Stimulated activated CD8-positive, alpha-beta memory T cell treated with anti-CD3 and anti-CD28 coated beads, Interleukin-4, amount 100 ng/mL, for 4 hours (primary cell): ENCODE measurements at places on chromosomes 5 and 9.

DNA sequence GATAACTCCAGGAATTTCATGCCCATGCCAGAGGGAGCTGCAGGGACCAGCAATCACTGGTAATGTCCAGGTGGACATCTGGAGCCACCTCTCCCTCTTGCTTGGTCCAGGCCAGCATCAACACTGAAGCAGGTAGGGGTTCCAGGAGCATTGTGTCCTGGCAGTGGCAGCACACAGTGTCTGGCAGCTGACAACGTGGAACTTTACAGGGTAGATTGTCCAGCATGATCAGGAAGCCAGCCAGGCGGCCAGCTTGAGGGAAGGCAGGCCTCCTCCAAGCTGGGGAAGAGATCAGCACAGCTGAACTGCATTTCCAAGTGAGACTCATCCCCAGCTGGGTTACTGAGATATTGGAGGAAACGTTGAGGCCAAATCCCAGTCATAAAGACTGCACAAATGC is 82.6 kb upstream of the RASGRF2 start:
- no peak for DNase-seq

- no peak for DNase-seq
Measured at GRCh38 chr9:70614786-70615463, 200.5 kb upstream of the KLF9 start.

DNA sequence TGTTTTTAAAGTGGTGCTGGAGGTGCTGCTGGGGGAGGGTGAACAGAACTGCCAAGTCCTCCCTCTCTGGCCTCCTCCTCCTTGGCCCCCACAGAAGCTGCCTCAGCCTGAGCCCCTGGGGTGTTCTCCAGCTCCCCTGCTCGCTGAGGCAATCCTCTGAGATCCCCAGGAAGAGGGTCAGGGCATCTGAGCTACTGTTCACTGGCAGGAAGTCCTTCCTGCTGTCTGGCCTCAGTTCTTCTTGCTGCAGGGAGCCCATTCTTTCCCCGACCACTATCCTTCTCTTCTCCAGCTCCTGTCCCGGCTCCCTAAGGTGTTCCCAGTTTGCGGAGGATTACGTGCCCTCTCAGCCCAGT is 9.7 kb downstream of the CNTFR start:
- DNase-seq = no peak

GRCh38 chr5:56190497-56190896 is 42.6 kb downstream of the ANKRD55 start:
- DNase-seq = no peak

DNA sequence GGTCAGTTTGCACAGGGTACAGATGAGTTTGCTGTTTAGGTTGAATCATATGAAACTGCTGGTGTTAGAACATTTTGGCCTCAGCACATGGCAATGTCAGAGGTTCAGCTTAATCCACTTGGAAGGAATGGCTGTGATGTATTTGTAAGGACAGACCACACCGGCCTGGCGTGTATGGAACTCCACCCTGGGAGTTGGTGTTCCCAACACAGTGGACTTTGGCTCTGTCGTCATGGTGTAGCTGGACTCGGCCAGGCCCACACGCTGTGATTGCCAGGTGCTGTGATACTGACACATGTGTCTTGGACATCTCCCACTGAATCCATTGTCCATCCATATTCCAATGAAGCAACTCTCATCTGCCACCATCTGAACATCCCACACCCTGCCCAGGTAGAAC is 90.3 kb downstream of the ZNF618 start:
- no peak for DNase-seq

DNA sequence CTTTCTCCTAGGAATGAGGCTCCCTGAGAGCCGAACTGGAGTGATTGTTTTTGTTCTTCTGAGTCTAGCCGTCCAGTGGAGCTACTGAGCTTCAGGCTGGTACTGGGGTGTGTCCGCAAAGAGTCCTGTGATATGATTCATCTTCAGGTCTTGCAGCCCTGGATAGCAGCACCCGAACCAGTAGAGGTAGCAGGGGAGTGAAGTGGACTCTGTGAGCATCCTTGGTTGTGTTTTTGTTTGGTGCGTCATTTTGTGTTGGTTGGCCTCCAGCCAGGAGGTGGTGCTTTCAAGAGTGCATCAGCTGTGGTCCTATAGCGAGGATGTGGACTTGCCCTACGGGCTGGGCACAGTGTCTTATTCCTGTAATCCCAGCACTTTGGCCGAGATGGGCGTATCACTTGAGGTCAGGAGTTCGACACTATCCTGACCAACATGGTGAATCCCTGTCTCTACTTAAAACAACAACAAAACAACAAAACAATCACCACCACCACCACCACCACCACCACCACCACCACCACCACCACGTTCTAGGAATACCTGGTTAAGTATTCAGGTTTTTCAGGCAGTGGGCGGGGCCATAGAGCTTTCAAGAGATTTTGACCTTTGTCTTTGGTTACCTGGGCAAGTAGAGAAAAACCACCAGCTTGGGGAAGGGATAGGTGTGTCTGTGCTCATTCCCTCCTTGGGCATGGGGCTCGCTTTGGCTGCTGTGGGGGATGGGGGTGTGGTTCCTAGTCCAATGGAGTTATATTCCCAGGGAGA is 154.0 kb downstream of the WDR70 start:
- DNase-seq = no peak

GRCh38 chr5:7053528-7054209 is 340.4 kb downstream of the TENT4A start:
- DNase-seq = no peak

GRCh38 chr9:81860581-81860980 is 67.6 kb upstream of the SPATA31D4 start:
- DNase-seq = no peak

DNA sequence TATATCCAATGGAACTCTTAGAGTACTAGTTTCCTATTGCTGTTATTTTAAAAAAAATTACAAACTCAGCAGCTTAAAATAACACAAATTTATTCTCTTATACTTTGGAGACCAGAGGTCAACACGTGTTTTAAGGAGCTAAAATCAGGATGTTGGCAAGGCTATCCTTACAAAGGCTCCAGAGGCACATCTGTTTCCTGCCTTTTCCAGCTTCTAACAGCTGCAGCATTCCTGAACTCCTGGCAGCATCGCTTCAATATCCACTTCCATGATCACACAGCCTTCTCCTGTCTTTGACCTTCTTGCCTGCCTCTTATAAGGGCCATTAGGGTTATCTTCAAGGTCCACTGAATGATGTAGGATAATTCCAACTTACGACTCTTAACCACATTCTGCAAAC is 92.2 kb upstream of the CCNG1 start:
- DNase-seq = no peak

DNA sequence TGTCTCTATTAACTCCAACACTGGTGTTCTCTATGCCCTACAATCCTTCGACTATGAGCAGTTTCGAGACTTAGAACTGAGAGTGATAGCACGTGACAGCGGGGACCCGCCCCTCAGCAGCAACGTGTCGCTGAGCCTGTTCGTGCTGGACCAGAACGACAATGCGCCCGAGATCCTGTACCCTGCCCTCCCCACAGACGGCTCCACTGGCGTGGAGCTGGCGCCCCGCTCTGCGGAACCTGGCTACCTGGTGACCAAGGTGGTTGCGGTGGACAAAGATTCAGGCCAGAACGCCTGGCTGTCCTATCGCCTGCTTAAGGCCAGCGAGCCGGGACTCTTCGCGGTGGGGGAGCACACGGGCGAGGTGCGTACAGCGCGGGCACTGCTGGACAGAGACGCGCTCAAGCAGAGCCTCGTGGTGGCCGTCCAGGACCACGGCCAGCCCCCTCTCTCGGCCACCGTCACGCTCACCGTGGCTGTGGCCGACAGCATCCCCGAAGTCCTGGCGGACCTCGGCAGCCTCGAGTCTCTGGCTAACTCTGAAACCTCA is 2.0 kb downstream of the PCDHGA11 start:
- no peak for DNase-seq
